Fibroblast of skin of left quadriceps (primary cell): ENCODE measurements at places on chromosomes 3 and 15.

GRCh38 chr3:73538486-73538885 lies 86.3 kb downstream of the PDZRN3 start:
- DNase-seq: peak; percentile 65

GRCh38 chr3:159922861-159923312 lies 65.7 kb upstream of the IL12A start:
- no peak for DNase-seq

DNA sequence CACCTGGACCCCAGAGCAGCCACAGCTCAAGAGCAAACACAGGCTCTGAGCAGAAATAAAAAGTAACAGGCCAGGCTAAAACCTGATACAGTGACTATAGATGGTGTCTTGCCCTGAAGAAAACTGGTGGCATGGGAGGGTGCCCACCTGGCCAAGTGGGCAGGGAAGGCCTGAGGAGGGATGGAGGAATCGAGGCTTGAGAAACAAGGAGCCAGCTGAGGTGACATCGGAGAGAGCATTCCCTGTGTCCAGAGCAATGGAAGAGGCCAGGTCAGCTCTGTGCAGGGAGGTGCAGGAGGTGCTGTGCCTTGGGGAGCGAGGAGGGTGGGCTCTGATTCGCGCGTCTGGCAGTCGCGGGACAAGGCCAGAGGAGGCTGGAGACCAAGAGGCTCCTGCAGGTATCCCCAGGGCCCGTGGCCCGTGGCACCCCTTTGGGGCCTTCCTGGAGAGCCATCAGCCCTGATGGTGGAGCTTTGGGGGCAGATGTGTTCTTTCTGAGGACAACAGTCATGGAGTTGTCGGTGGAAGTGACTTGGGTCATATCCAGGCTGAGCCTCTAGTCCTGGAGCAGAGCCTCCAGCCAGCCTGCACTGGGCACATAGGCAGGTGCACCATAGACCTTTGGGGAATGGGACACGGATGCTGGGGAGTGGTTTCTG lies 56.1 kb downstream of the PLXNA1 start:
- DNase-seq: no peak

- no peak for DNase-seq
These were observed 766.4 kb downstream of the AGBL1 start for GRCh38 chr15:86846036-86846435.

DNA sequence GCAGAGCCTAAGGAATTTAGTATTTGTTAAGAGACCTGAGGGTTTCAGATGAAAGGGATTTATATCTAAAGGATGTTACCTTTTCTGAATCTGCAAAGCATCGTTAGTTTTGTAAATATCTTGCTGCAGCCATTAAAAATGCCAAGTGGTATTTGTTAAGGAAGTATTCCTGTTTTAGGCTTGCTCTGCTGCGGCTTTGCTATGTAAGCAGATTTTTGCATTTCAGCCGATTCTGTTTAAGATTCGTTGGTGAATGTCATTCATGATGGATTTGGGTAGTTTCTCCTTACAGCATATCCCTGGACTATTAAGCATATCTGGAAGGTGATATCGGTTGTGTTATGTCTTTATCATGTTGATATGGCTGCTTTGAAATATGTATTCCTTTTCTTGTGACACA lies 1.0 kb downstream of the USP8 start:
- DNase-seq: no peak

GRCh38 chr3:33798418-33799201 lies at the start of gene PDCD6IP:
TSS of gene PDCD6IP (plus strand) at chr3:33798630. CDS start at chr3:33798729, 99 bp downstream.
- DNase-seq: peak; percentile 72

GRCh38 chr3:7692866-7693265 lies 808.8 kb upstream of the LMCD1 start:
- DNase-seq: no peak

DNA sequence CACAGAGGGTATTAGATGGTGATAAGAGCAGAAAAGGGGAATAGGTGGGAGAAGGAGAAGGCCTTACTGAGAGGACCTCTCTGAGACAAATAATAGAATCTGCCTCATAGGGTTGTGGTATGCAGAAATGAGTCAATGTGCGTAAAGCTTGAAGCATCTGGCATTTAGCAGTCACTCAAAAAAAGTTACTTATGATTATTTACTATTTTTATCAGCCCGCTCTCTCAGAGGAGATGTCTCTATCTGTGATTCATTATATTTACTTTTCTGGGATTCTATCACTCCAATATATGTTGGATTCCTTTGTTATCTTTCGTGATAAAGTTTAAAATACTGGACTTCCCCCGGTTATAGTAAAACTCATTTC lies 4.6 kb upstream of the TM4SF1 start:
- peak; percentile 71 for DNase-seq

GRCh38 chr3:74643636-74644035 lies 29.2 kb upstream of the CNTN3 start:
- no peak for DNase-seq

GRCh38 chr3:178482981-178483380 lies 53.3 kb upstream of the KCNMB2 start:
- DNase-seq: no peak

DNA sequence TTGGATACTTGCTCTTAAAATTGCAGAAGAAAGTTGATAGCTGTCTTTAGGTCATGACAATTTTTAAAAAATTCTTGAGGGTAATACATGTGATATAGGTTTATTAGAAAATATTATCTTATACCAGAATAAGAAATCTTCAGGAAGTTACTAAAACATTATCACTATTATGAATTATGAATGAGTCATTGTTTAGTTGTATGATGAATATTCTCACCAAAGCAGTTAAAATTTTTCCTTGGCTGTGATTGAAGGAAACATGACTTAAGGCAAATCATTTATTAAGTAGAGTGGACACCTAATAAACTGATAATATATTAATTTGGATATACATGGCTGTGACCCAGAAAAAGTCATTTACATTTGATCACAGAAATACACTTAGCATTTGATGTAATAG lies 30.1 kb downstream of the APPL1 start:
- no peak for DNase-seq

DNA sequence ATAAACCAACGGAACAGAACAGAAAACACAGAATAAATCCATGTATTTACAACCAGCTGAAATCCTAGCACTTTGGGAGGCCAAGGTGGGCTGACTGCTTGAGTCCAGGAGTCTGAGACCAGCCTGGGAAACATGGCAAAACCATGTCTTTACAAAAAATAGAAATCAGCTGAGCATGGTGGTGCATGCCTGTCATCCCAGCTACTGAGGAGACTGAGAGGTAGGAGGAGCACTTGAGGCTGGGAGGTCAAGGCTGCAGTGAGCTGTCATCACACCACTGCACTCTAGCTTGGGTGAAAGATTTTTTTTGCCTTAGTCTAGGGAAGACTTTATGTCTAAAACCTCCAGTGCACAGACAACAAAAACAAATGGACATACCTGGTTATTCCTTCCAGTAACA lies 120.7 kb downstream of the STT3B start:
- DNase-seq: no peak
